Ammon's horn (tissue), 1 donor: ENCODE measurements at places on chromosomes 2 and 18.

DNA sequence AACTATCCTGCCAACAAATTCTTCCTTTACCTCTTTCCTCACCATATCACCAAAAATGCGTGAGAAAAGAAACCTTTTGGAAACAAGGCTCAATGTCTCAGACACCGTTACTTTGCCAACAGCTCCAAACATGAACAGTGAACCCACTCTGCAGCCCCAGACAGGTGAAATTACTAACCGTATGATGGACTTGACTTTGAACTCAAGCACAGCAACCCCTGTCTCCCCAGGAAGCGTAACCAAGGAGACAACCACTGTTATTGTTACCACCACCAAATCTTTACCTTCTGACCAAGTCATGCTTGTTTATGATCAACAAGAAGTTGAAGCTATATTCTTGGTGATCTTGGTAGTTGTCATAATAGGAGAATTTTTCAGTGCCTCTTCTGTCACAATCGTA, 28.4 kb downstream of the MFSD6 start:
- DNase-seq = no peak

DNA sequence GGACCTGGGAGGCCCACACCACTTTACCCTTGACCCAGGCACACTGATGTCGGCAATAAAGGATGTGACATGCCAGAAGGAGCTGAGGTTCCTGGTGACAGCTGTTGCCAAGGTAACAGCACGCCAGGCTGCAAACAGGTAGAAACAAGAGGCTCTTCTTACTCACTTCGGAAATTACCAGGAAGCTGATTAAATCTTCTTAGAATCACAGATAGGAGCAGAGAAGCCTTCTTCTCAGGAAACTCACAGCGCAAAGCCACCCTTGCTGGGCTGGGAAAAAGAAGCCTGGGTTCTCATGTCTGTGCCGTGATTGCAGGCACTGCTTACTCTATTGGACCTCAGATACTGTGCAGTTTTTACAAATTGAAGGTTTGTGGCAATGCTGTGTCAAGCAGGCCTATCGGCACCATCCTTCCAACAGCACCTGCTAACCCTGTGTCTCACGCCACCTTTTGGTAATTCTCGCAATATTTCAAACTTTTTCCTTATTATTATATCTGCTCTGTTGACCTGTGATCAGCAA, 61.0 kb upstream of the TAF1B start:
- no peak for DNase-seq

- no peak for DNase-seq
These were observed 48.2 kb upstream of the PPM1B start for GRCh38 chr2:44120428-44120827.

- no peak for DNase-seq
These were observed 55.9 kb downstream of the TTC21B start for GRCh38 chr2:165897726-165898125.

DNA sequence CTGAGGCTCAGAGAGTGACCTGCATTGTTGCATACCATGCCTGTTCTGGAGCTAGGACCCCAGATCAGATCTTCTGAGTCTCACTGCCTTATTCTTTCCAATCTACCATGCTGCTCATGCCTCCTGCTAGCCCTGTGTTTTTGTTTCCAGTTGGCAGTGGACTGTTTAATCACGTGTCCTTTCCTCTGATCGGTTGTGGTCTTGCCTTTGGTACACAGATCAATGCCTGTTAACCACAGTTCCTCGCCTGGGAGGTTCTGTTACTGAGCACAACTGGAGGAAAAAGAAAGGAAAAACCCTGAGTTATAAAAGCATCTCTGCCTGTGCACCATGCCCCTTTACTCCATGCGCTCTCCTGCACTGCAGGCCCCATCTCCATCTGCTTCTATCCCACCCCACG, 329.1 kb downstream of the SETBP1 start:
- DNase-seq = no peak

- peak; percentile 22 for DNase-seq
These were observed 127.9 kb downstream of the UXS1 start for GRCh38 chr2:106065983-106066820.

DNA sequence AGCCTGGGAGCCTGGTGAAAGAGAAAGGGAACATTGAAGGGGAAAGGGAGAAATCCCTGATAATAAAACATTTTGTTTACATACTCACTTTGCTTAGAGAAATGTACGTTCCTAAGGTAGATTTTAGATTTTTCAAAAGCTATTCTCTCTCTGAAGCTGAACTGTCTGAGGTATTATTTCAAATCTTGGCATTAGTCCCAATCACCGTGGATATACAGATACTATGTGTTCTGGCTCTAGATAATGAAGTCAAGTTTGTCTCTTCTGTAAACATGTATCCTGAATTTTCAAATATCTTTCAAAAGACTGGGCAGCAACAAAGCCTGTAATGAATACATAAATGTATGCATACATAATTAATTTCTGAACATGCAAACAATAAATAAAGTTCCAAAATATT, 1104.2 kb upstream of the FAM98A start:
- DNase-seq = no peak

DNA sequence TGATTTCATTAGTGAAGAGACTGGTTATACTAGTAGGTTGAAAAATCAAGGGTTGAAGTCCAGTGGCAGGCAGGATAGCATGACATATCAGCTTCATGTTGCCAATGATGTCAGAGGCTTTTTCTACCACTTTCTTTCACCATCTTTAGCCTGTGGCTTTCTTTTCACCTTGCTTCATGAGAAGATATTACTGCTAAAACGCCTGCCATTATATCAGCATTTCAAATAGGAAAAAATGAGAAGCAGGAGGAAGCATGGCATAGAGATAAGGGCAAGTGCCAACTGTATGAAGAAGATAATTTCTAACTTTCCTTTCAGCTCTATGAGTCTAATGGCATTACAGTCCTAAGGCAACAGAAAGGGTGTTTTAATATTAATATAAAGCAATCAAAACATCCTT, 270.2 kb upstream of the SYT4 start:
- no peak for DNase-seq

DNA sequence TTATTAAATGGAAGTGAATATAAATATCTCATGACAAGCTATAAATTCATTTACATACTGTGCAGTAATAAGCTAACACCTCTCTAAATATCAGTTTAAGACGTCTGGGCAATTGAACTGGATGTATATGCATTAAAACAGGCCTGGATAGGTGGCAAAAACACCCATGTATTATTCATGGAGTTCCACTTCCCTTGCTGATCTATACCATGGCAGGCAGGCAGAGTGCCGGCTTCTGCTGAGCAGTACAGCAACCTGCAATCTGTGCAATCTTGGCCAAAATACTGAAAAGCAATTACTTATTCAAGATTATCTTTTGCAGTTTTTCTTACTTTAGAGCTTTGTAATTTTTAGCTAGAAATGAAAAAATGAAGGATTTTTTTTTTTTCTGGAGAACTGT, 112.1 kb upstream of the PIEZO2 start:
- DNase-seq = no peak

DNA sequence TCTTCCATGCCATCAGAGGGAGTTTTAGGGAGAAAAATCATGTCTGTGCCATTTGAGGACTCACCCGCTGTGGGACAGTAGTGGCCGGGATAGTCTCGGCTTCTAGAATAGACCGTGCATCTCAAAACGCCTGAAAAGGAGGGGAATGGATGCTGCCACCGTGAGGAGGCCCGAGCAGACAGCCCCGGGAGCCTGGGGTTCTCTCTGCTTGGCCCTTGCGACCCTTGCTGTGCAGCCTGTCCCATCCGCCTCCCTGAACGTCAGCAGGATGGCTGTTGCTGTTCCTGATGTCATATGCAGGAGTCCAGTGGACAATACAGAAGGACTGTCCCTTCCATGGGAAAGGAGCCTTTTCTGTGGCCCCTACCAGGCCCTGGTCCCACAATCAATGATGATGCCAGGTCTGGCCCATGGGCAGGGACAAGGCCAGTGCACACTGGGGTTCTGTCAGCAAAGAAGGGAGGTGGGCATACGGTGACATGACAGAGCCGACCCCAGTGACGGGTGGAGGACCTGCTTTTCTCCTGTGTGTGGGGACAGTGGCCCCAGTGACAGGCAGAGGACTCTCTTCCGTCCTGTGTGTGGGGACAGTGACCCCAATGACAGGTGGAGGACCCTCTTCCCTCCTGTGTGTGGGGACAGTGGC, 58.8 kb downstream of the ACKR3 start:
- DNase-seq = no peak

GRCh38 chr2:96952976-96953610, 33.3 kb downstream of the FAM178B start:
- peak; percentile 55 for DNase-seq

DNA sequence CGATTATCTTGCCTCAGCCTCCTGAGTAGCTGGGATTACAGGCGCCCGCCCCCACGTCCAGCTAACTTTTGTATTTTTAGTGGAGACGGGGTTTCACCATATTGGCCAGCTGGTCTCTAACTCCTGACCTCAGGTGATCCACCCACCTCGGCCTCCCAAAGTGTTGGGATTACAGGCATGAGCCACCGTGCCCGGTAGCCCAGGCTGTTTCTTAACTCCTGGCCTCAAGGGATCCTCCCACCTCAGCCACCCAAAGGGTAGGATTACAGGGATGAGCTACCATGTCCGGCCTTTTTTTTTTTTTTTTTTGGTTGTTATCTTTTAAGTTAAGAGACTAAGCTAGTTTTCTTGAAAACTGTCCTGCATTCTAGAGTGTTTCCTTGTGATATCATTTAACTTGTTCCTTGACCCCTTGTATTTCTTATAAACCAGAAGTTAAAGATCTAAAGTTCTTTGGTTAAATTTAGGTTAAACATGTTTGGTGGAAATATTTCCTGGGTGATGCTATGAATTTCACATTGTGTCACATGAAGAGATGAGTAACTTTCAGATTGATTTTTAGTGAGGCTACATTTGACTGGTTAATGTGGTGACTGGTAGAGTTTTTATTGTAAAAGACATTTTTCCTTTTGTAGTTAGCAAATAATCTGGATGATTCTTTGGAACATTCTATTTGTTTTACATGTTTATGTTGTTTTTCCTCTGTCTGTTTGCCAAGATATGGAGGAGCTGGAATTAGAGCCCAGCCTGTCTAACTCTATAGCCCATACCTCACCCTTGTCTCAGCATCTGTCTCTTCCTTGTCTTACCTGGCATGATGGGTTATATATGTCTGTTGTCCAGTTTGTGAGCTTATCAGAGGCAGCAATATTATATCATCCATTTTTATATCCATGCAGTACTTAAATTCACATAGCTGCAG, 5.2 kb downstream of the NCAPH start:
- no peak for DNase-seq

DNA sequence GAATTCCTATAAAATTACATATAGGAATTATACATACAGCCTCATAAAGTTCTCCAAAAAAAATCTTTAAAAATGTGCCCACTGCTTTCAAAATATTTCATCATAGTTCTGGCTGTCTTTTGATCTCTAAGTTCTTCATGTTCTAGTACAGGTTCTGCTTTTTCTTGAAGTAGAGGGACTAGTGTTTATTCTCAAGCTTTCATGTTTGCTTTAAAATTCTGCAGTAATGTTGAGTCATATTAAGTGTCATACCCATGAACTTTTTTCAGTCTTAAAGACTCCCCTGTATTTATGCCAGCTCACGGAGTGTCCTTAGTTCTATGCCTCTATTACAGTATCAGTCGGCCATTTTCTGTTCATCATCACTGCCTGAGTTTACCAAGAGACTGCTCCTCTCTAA, 54.8 kb upstream of the CCDC141 start:
- DNase-seq = no peak

DNA sequence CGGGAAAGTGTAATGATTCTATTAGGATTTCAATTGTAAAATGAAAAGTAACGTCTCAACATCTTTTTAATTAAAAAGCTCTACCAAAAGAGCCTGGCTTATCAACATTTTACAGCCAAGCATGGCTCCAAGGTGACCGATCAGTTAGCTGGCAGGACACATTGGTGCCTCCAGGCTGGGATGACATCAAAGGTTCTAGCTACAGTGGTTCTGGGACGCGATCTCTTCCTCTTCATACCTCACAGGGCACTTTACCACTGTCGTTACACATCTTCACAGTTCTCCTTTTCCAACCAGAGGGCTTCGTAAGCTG, 693 bp downstream of the ORC2 start:
- DNase-seq = no peak

- DNase-seq = no peak
These were observed 85.4 kb upstream of the ZNF516 start for GRCh38 chr18:76580288-76580962.

- DNase-seq = no peak
These were observed 490.9 kb downstream of the FBXO15 start for GRCh38 chr18:73656691-73657090.

GRCh38 chr2:66854298-66854697, 419.4 kb downstream of the MEIS1 start:
- DNase-seq = no peak
